Activated naive CD8-positive, alpha-beta T cell treated with anti-CD3 and anti-CD28 coated beads for 36 hours (primary cell): ENCODE measurements at places on chromosomes 7 and 10. TPM values are rescaled to one million over a fixed set of nuclear protein-coding genes. Genes with fewer than 3 reads are reported as not detected.
A peak's percentile ranks its signal among the peaks of the same experiment; 100 is the strongest.

GRCh38 chr7:27952456-27953285, 212.7 kb downstream of the TAX1BP1 start:
- DNase-seq: no peak

DNA sequence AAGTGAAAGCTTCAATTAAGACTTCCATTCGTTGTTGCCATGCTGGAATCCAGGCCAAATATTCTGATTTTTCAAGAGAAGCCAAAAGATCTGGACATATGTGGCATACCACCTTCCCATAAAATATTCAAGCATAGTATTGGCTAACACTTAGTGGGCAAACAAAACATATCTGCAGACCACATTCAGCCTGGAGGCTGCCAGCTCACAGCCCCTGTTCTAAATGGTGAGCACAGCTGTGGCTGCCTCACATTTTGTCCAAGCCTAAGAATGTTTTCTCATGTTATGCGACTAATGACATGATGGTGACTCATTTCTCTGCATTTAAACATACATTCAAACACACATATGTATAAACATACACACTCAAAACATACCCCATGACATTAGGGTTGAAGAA, 10.6 kb upstream of the CALU start:
- no peak for DNase-seq

- peak; percentile 13 for DNase-seq
These were observed 135.4 kb upstream of the MDFIC start for GRCh38 chr7:114786455-114786854.

Gene NXPH1
- total RNA-seq: not detected
